Astrocyte of the cerebellum (primary cell): ENCODE measurements at places on chromosomes 7 and 10.

GRCh38 chr7:37686556-37687345 lies 3.2 kb downstream of the GPR141 start:
- no peak for DNase-seq

- no peak for DNase-seq
Observed at GRCh38 chr10:102718220-102718619, 3.8 kb downstream of the SFXN2 start.

DNA sequence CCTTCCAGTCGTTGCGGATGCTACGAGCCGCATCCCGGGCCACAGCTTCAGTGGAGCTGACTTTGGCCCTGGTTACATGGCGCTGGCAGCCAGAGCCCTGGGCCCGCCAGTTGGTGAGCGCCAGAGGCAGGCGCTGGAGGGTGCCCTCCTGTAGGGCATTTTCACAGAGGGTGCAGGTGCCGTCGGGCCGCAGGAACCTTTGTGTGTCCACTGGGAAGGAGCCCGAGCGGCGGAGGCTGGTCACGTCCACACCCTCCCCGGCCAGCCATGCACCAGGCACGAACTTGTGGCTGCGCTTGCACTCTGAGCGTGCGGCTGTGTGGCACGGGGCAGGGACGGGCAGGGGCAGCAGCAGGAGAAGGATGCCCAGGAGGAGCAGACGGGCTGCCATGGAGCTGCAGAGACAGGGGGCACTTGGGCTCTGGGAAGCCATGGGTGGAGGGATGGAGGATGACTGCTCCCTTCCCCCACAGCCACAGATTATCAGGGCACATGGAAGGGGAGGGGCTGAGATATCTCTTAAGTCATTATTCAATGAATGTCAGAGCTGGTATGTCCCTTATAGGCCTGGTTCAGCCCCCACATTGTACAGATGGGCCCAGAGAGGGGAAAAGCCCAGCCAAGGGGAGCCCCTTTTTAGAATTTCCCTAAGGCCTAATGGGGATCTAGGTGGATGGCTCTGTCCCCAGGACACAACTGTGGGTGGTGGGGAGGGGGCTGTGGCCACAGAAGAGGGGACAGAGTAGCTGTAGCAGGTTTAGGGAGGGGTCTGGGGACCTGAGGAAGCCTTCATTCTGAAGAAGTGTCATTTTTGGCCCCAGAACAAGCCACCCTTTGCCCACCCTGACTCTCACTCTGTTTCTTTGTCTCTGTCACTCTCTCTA lies 1.8 kb downstream of the PRF1 start:
- no peak for DNase-seq

- no peak for DNase-seq
Observed at GRCh38 chr7:100612730-100613390, 520 bp downstream of the MOSPD3 start.

- no peak for DNase-seq
Observed at GRCh38 chr10:4361581-4361980, 464.4 kb upstream of the AKR1E2 start.

- DNase-seq, result peak; percentile 31
Observed at GRCh38 chr7:91194841-91195240, 69.4 kb upstream of the FZD1 start.

GRCh38 chr10:26457088-26457487 lies 18.9 kb downstream of the APBB1IP start:
- no peak for DNase-seq

DNA sequence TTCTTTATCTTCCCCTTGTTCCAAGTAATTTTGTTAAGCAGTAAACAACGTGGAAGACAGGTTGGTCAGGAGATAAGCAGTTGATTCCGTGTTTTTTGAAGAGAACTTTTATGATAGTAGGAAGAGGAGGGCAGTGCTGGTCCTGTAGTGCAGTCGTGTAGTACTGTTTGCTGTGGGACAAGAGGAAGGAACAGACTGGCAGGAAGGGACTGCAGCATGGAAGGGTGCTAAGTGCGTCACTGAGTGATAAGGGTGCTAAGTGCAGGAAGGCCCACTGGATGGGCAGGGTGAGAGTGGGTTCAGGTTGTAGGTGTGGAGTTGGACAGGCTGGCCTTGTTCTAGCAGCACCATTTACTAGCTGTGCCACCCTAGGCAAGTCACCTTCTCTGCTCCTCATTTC lies 125.0 kb downstream of the SDK1 start:
- DNase-seq, result no peak

DNA sequence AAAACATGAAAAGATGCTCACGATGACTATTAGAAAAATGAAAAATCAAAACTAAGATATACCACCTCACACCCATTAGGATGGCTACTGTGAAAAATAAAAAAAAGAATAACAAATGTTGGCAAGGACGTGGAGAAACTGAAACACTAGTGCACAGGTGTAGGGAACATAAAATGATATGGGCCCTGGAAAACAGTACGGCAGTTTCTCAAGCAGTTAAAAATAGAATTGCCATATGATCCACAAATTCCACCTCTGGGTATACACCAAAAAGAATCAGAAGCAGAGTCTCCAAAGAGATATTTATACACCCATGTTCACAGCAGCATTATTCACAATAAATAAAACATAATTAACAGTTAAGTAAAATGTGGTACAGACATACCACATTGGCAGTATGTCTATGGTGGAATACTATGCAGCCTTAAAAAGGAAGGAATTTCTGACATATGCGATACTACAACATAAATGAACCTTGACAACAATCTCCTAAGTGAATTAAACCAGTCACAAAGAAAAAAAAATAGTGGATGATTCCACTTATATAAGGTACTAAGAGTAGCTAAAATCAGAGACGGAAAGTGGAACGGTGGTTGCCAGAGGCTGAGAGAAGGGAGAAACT lies 69.7 kb downstream of the KMT2C start:
- no peak for DNase-seq

DNA sequence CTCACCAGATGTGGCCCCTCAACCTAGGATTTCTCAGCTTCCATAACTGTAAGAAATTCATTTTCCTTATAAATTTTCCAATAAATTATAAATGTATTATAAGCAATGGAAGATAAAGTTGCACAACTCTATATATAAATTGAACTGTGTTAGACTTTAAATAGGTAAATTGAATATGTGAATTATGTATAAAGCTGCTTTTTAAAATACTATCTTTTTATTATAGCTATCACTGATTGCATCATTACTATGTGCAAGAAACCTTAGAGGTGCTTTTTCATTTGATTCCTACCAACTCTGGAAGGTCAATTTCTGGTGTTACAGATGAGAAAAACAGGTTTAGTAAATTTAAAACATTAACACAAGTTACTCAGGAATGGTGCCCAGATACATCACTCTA lies 8.4 kb downstream of the MTERF1 start:
- DNase-seq, result no peak

DNA sequence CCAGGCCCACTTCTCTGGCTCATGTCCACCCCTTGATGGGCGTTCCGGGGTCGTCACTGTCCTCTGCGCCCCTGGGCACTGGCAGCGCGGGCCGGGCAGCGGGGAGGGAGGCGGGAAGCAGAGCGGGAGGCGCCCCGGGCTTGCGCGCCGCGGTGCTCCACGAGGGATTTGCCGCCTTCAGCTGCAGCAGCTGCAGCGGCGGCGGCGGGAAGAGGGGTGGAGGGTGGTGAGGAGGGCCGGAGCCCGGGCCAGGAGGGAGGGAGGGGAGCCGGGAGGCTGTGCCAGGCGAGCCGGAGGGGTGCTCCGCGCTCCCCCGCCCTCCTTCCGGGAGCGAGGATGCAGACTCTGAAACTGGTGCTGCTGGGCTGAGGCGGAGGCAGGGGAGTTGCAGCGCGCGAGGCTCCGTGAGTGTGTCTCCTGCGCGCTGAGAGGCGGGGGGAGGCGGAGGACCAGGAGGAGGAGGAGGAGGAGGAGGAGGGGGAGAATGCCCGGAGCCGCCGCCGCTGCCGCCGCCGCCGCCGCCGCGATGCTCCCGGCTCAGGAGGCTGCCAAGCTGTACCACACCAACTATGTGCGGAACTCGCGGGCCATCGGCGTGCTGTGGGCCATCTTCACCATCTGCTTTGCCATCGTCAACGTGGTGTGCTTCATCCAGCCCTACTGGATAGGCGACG lies at the start of gene LHFPL3:
Gene LHFPL3, plus strand, starts transcription at position 308 of the 674 bp plus-strand sequence.
- DNase-seq, result no peak

DNA sequence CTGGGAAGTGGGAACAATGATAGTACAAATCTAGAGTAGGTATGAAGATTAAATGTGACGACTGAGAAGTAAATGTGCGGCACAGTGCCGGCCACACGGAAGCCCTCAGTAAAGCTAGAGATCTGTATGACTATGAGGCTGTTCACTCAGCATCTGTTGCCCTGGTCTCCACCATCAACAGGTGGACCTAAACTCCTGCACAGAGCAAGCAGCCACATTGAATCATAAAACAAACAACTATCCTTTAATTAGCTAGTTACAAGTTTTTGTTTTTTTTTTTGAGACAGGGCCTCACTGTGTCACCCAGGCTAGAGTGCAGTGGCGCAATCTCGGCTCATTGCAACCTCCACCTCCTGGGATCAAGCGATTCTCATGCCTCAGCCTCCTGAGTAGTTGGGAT lies 16.6 kb downstream of the RBP4 start:
- no peak for DNase-seq

GRCh38 chr10:33274096-33274785 lies 60.2 kb downstream of the NRP1 start:
- DNase-seq, result peak; percentile 68

DNA sequence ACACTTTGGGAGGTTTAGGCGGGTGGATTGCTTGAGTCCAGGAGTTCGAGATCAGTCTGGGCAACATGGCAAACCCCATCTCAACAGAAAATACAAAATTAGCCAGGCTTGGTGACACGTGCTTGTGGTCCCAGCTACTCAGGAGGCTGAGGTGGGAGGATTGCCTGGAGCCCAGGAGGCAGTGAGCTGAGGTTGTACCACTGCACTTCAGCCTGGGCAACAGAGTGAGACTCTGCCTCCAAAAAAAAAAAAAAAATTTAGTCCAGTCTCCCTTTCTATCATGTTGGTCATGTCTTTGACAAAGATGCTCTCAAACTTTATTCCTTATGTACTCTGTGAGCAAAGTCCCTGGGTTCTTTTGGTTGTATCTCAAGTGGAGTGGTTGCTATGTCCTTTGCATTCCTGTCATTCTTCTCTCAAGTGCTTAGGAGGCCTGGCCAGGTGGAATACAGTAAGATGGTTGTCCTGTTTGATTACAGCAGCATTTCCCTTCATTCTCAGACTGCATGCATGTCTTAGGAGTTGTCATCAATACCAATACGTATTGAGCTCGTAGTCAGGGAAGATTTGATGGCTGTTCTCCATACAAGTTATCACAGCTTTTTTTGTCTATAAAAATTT lies 85.7 kb downstream of the MMRN2 start:
- DNase-seq, result no peak

DNA sequence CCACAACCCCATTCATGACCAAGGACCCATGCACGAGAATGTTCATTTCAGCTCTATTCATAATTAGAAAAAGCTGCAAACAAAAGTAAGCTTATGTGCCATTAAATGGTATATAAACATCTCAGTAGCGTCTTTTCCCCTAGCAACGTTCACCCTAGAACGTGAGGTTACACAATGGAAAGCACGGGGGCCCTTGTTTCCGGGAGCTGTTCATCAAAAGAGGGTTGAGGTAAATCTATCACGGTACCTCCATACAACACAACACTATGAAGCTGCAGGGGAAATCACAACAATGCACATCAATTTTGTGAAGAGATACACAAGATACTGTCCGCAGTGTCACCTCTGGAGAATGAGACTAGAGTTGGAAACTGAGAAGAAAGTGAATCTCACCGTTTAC lies 80.9 kb upstream of the DDC start:
- no peak for DNase-seq

DNA sequence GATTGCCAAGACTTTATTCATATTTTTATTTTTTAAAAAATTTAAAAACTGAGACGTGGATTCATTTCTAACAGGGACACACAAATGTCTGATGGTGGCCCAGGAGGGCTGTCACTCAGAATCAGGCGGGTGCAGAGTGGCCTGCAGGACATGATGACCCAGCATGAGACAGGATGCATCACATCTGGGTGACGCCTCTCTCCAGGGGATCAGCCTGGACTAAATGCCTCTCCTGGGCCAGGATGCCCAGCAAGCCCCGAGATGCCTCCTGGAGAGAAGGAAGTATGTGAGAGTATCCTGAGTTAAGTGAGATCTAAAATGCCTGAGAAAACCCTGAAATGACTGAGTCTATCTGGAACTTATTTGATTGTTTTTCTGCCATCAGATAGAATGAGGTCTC lies 16.9 kb upstream of the MTURN start:
- DNase-seq, result no peak

DNA sequence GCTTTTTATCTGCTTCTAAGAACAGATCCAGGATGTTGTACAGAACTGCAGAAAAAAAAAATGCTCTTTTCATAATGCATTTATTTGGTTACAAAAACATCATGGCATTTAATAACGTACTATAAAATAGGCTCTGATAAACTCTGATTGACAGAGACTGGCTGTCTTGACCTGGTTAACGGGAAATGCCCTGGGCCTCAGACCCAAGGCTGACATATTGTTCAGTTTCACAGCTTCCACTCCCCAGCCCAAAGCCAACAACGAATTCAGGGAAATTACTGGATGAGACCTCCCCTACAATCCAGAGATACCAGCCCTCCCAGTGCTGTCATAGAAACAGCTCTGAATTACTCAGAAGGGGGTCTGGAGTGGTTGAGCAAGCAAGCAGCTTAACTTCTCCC lies 260.1 kb downstream of the CREB5 start:
- no peak for DNase-seq

- DNase-seq, result peak; percentile 9
Observed at GRCh38 chr7:125670926-125671572, 741.4 kb upstream of the POT1 start.

GRCh38 chr7:134343136-134343535 lies 26.4 kb upstream of the SLC35B4 start:
- DNase-seq, result no peak

DNA sequence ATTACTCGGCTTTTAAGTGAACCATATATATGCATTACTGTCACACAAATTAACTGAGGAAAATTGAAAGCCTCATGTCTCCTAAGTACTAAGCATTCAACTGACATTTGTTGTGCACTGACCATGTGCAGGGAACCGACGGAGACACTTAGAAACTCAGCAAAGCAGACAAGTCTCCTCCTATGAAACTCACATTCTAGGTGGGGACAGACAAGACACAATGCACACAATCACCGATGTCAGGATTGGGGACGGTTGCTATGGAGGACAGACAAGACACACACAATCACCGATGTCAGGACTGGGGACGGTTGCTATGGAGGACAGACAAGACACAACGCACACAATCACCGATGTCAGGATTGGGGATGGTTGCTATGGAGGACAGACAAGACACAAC lies 134.0 kb downstream of the PTPRN2 start:
- no peak for DNase-seq

- DNase-seq, result peak; percentile 78
Observed at GRCh38 chr10:14185316-14186045, 145.2 kb downstream of the FRMD4A start.
